ENCODE measurements at places on chromosomes 4 and X.

GRCh38 chr4:74308215-74308614 lies at the start of gene EPGN:
Gene EPGN, plus strand, starts transcription at chr4:74308470. Its CDS starts 64 bp downstream, at chr4:74308534.
- no peak for DNase-seq

GRCh38 chr4:109673303-109673702 lies 29.9 kb downstream of the CASP6 start:
- no peak for DNase-seq

GRCh38 chrX:152822383-152823086 lies 8.0 kb downstream of the CETN2 start:
- no peak for DNase-seq

GRCh38 chr4:170234800-170235199 lies 145.0 kb upstream of the AADAT start:
- DNase-seq = no peak

DNA sequence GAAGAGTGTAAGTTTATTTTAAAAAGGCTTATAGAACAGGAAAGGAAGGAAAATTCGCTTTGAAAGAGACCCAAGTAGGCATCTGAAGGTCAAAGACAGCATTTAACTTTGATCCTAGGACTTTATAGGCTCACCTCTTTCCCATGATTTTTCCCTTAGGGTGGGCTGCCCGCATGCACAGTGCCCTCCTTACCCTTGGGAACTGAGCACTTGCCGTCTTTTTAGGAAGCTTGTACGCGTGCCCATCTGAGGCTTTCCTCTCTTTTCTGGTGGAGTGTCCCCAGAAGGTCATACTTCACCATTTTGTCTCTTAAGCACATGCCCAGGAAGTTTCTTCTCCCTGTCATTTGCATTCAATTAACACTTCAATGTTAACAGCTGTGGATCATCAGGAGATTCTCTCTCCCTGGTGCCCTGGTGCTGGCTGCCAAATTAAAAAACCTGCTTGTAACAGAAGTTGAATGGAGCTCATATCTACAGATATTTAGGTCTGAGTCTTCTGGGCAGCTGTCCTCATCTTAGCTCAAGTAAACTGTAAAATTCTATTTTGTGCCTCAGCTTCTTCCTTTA lies 38.4 kb upstream of the IL9R start:
- DNase-seq = no peak

Measured in T-helper 22 cell (primary cell).